ENCODE measurements at places on chromosomes 11 and 22.

- DNase-seq: no peak
Observed at GRCh38 chr11:111946499-111946898, 9.4 kb downstream of the DIXDC1 start.

DNA sequence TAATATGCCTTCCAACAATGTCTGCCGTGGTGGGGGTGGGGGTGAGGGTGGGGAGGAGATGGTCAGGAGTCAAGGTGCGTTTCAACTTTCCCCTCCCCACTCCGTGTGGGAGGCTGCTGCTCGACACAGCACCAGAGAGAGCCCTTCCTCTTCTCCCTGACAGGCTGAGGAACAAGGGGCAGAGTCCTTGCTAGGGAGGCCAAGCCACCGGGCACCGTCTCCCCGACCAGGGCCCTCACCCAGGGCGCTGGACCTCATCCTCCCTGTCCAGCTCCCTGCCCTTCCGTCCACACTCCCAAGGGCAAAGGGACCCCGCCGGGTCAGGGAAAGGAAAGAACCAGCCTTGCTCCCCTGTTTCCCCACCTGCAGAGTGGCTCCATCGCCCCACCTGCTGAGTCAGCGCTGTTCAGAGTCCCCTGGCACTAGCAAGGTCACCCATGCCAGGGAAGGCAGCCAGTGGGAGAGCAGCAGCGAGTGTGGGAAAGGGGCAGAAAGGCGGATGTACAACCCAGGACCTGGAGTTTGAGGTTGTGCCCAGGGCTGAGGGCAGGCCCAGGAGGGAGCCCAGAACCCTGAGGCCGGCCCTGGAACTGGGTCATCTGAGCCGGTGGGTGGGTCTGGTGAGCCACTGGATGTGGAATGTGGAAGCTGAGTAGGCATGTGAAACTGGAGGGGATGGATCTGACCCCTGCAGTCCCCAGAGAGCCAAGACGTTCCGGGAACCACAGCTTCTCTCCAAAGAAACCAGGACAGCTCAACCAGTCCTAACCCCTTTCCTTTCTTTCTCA lies 47.2 kb downstream of the BUD13 start:
- DNase-seq: peak; percentile 20

DNA sequence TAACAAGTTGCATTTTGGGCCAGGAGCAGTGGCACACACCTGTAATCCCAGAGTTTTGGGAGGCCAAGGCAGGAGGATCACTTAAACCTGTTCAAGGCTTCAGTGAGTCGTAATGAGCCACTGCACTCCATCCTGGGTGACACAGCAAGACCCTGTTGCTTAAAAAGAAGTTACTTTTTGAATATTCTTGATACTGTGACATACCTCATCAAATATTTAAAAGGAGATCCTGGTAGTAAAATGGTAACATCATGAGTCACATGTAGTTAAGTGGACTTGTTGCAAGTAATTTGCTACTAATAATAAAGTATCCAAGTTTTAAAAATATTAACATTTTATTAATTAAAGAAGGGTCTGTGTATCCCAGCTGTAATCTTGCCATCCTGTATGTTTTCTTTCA lies 18.3 kb downstream of the HMGXB4 start:
- DNase-seq: no peak

GRCh38 chr22:46764140-46764680 lies 1.8 kb downstream of the TBC1D22A start:
- no peak for DNase-seq
